Tibial nerve (tissue), 4 donors: ENCODE measurements at places on chromosomes 12 and 14. TPM values are rescaled to one million over a fixed set of nuclear protein-coding genes. Genes with fewer than 3 reads are reported as not detected.

DNA sequence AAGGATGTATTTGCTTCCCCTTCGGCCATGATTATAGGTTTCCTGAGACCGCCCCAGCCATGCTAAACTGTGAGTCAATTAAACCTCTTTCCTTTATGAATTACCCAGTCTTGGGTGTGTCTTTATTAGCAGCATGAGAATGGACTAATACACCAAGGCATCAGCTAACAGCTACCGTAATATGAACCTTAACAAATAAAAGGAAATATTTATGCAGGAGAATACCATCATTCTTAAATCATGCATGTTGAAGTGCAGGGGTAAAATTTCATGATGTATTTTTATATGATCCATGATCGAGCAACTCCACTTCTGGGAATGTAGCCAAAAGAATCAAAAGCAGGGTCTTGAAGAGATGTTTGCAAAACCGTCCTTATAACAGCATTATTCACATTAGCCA, 379.0 kb downstream of the NPAS3 start:
- no peaks in the 10 kb centered on the region for H3K4me1 ChIP-seq
- no peak overlapping the region for H3K4me3 ChIP-seq
- no peaks in the 10 kb centered on the region for H3K36me3 ChIP-seq
- H3K27ac ChIP-seq, result no peak overlapping the region
- no peaks in the 10 kb centered on the region for H3K27me3 ChIP-seq

DNA sequence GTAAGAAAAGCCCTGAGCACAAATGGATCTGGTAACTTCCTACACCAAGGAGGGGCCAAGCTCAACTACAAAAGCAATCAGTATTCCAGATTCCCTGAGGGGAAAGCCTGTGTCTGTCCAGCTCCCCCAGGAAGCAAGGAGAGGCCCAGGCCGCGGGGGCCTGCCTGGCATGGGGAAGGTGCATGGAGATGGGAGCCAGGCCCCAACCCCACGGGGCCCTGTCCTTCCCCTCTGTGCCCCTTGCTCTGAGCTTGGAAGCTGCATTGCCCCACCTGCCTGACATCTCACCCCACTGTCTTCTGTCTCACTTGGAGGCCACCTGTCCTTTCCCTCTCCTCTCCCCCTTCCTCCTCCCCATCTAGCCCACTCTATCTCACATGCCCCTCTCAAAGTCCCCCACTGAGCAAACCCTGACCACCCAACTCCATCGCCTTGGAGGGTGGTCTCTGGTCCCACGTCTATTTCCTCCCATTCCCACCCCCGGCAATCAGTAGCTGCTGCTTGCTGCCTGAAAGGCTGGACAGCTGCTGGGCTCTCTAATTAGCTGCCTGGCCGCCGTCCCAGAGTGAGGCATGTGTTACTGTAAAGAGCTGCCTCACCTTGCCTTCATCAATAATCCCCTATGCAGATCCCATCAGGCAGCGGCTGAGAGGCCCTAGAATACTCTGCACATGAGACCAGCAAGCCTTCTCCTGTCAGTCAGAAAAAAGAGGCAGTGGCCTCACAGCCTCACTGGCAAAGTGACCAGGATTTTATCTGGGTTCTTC, 3.4 kb upstream of the TMEM229B start:
- H3K27me3 ChIP-seq, result no peaks in the 10 kb centered on the region
- H3K4me3 ChIP-seq, result no peak overlapping the region
- no peaks in the 10 kb centered on the region for H3K4me1 ChIP-seq
- no peaks in the 10 kb centered on the region for H3K36me3 ChIP-seq
- no peak overlapping the region for H3K27ac ChIP-seq

The A2M gene
- 396 TPM for total RNA-seq

GRCh38 chr12:62468935-62469334, 2.3 kb downstream of the MON2 start:
- H3K4me3 ChIP-seq, result no peak overlapping the region
- no peaks in the 10 kb centered on the region for H3K27me3 ChIP-seq
- no peak for DNase-seq
- H3K36me3 ChIP-seq, result no peaks in the 10 kb centered on the region
- H3K27ac ChIP-seq, result no peak overlapping the region
- H3K4me1 ChIP-seq, result peaks cover 62% of the 10 kb centered on the region

- H3K36me3 ChIP-seq, result no peaks in the 10 kb centered on the region
- H3K4me1 ChIP-seq, result no peaks in the 10 kb centered on the region
- H3K27ac ChIP-seq, result no peak overlapping the region
- no peaks in the 10 kb centered on the region for H3K27me3 ChIP-seq
- DNase-seq, result no peak
Observed at GRCh38 chr14:52391881-52392615, 77.9 kb downstream of the PTGER2 start.
